ENCODE measurements at places on chromosomes 16 and 17. TPM values are rescaled to one million over a fixed set of nuclear protein-coding genes. Genes with fewer than 3 reads are reported as not detected.

DNA sequence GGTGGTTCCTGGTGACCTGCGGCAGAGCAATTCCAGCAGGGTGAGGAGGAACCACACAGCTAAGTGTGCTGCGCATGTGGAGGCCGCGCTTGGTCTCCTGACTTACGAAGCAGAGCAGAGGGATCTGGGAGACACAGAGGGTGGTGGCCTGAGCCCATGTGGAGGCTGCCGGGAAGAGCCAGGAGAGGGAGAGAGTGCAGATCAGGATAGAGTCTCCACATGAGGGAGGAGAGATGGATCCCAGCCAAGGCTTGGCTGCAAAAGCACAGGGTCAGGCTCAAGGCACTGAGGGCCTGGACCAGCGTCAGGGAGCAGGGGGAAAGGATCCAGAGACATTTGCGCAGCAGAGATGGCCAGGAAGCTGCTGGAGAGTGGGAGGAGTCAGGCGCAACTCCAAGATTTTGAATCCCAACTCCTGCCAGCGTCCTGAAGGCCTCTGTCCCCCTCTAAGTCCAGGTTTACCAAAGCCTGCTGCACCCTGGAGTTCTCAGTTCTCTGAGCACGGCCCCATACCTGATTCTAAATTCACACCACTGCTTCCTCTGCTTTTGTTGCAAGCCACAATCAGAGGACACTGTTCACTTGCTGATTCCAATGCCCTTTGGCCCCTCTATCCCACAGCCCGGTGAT is 11.3 kb upstream of the MLLT6 start:
- no peak for DNase-seq

GRCh38 chr17:78121801-78122215 is 6.7 kb downstream of the TMC6 start:
- DNase-seq, result no peak

DNA sequence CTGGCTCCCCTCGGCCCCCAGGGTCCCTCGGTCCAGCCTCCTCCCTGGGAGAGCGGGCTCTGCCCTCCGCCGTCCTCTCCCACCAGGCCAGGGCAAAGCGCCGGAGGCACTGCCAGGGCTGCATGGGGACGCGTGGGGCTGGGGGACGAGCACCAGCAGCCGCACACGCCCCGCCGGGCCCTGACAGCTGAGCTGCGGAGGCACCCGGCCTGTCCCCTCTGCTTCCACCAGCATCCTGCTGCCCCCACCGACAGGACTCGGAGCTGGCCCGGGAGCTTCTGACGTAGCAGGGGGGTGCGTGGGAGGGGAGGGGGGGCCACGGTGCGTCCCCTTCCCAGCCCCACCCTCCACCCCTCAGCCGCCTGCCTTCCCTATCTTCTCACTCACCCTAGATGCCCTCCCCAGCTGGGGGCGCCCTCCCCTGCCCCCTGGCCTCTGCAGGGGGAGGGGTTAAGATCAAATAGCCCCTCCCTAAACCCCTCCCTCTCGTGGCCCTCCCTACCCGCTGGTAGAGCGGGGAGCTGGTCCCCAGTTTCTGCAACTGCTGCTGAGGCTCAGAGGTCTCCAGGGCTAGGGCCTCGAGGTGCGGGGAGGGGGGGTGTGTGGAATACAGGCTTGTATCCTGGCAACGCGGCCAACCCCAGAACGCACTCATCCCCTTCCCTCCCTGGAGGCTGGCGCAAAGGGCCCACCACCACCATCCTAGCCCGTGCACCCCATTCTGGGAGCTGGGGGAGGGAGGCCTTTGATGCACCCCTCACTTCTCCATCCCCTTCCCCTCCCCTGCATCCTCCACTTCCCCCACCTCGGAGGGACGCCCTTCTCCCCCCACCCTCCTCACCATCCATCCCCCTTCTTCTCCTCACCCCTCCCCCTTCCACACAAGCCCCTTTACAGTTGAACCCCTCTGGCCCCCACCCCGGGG is 1.0 kb downstream of the SRCIN1 start:
- DNase-seq, result no peak

DNA sequence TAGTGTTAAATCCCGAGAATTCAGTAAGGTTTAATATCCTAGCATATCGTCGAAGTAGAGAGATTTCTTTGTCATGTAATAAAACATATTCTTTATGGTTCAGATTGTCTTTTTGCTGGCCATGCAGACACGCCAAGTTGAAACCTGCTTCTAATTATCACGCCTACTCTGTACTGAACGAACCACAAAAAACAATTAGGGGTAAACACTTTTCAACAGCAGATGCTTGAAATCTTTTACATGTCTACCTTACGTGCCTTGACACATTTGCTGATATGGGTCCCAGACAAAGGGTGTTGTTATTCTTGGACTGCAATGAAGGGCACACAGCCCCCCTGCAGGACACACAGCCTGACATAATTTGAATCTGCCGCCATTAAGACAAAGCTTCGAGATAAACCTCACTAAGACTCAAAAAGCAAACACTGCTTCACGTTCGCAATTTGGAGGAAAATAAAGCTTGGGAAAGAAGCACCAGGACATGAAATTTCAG is 13.3 kb downstream of the WIPI1 start:
- DNase-seq, result no peak

- no peak for DNase-seq
Observed at GRCh38 chr16:23160574-23160973, 11.3 kb upstream of the USP31 start.

GRCh38 chr16:6377956-6378355 is 954.7 kb upstream of the RBFOX1 start:
- DNase-seq, result no peak

DNA sequence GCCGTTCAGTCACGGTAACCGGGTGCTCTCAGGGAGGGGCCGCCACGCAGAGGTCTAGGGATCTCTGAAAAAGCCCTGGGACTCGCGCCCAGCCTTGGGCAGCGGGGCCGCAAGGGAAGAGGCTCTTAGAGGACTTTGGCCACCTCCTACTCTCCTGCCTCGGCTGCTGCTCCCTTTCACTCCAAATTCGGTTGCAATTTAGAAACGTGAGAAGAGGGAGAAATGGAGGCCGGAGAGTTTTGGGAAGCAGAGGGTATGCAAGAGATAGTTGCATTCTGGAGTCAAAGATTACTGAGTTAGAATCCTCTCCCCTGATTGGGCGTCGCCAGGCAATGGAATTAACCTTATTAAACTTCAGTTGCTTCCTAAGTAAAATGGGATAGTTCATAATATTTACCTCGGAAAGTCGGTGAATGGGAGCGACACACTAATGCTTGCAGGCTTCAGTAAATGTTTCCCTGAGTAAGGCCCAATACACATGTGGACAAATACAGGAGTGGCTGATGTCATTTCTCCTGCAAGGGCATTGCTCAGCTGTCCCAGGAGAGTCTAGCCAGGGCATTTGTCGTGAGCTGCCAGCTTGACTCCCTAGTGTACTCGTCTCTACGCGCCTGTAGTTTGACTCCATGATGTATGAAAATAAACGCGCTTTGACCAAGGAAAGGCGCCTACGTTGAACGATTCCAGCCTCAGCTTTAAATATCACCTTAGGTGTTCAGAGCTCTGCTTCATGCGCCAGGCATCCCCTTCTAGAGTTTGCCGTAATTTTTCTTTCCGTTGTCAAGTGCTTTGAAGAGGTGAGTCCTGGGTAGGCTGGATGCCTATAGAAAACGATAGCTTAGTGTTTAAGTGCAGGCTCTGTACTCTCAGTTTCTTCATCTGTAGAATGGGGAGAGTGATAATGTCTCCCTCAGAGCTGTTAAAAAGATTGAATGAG is 667 bp downstream of the OGFOD1 start:
- DNase-seq, result no peak

DNA sequence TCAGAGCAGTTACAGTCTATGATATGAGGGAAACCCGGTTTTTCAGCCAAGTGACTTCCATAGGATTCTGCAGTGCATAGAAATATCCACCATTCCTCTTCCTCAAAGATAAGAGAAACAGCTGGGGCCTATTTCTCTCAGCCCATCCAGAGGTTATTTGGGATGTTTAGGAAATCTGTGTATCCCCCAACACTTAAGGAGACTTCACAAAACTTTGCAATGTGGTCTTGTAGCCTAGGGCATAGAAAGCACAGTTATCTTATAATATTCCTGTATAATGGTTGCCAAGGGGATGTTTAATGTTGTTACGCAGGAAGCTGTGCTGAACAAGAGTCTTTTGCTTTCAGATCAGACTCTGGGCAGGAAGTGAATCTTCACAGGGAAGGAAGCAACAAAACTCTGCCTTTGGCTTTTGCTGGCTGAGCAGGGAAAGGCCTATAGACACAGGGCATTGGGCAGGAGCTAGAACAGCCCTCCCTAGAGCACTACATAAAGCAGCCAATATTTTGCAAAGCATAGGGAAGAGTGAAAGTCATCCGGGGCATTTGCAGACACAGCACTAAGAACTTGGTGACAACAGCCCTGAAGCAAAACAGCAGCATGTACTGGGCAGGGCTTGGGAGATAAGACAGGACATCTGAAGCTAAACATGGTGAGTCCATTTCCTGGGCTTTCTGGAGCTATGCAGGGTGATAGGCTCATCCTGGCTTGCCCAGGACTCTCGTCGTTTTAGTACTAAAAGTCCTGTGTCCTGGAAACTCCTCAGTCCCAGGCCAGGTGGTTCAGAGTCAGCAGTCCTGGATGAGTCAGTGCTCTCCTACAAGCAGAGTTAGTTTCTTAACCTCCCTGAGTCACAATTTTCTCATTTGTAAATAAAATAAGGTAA is 18.7 kb upstream of the BEAN1 start:
- peak; percentile 85 for DNase-seq

- no peak for DNase-seq
Observed at GRCh38 chr16:72409423-72409822, 237.5 kb upstream of the PMFBP1 start.

DNA sequence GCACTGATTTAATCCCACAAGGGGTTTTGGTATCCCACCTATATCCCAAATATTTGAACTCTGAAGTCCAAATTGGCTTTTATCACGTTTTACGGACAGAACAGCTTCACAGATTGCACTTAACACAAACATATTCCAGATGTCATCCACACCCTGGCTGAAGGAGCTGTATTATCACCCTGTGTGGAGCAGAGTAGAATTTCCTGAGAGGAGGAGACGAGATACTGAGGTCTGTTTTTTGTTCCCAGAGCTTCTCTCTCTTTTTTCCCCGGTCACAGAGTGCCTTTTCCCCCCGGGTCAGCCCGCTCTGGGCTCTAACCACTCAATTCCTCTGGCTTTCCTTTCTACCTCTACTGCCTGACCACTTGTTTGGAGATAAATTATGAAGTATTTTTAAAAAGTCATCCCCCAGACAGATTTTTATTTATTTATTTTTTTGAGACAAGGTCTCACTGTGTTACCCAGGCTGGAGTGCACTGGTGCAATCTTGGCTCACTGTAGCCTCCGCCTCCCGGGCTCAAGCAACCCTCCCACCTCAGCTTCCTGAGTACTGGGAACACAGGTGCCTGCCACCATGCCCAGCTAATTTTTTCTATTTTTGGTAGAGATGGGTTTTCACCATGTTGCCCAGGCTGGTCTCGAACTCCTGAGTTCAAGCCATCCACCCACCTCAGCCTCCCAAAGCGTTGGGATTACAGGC is 30.7 kb downstream of the DNAH2 start:
- no peak for DNase-seq

UNC45B gene
- total RNA-seq, result not detected

SYT17 gene
- 1.0 TPM for total RNA-seq

FGF11 gene
- total RNA-seq, result 0.23 TPM

CEP295NL gene
- total RNA-seq, result 0.55 TPM

NF1 gene
- total RNA-seq, result 12.7 TPM

OR1F1 gene
- not detected for total RNA-seq
